Karpas-422 (cell line): ENCODE measurements at places on chromosomes 11 and 22. TPM values are rescaled to one million over a fixed set of nuclear protein-coding genes. Genes with fewer than 3 reads are reported as not detected.

Gene TCN2
- total RNA-seq: 0.18 and 0.93 TPM in 2 replicates

Gene ME3
- total RNA-seq: 1.3 TPM in 1 of 2 replicates, not detected in the other

Gene FIBIN
- total RNA-seq: not detected in 2 replicates

Gene NPAS4
- total RNA-seq: not detected in 2 replicates

Gene OTOG
- not detected in 2 replicates for total RNA-seq

Gene SESN3
- 21.4 and 58.9 TPM in 2 replicates for total RNA-seq

Gene LARGE2
- total RNA-seq: 9.5 and 10.8 TPM in 2 replicates

Gene PRDM10
- 7.1 and 9.8 TPM in 2 replicates for total RNA-seq

Gene SIK2
- total RNA-seq: 56.3 and 64.8 TPM in 2 replicates

Gene CCDC89
- total RNA-seq: 0.37 and 0.40 TPM in 2 replicates

Gene RPS6KA4
- total RNA-seq: 17.1 and 38.4 TPM in 2 replicates

Gene KCTD14
- total RNA-seq: 1.0 TPM in 1 of 2 replicates, not detected in the other

Gene PRDX5
- 205 and 428 TPM in 2 replicates for total RNA-seq

Gene DTX4
- 8.4 and 9.2 TPM in 2 replicates for total RNA-seq

Gene PPP2R1B
- total RNA-seq: 145 and 211 TPM in 2 replicates

Gene OR5AK2
- total RNA-seq: not detected in 2 replicates

Gene TRIM49D2
- total RNA-seq: not detected in 2 replicates

Gene POTEH
- not detected in 2 replicates for total RNA-seq

Gene PRR33
- total RNA-seq: not detected in 2 replicates

Gene TREH
- total RNA-seq: not detected in 2 replicates

Gene APOA5
- not detected in 2 replicates for total RNA-seq

Gene GNAZ
- 33.0 and 33.8 TPM in 2 replicates for total RNA-seq

Gene MARK2
- 22.1 and 26.9 TPM in 2 replicates for total RNA-seq

Gene C11orf16
- not detected in 2 replicates for total RNA-seq

Gene SEPTIN3
- total RNA-seq: not detected in 2 replicates

Gene ZNRF3
- 0.04 and 0.19 TPM in 2 replicates for total RNA-seq

Gene MRGPRX3
- not detected in 2 replicates for total RNA-seq

Gene CXCR5
- 0.71 and 1.2 TPM in 2 replicates for total RNA-seq

Gene ATXN10
- total RNA-seq: 112 and 210 TPM in 2 replicates

Gene TRIM68
- 17.5 and 21.1 TPM in 2 replicates for total RNA-seq

Gene SLC25A45
- 6.7 and 9.7 TPM in 2 replicates for total RNA-seq
